ENCODE measurements at places on chromosomes 3 and 15.

GRCh38 chr15:55402707-55403106 lies 5.5 kb downstream of the CCPG1 start:
- DNase-seq, result no peak

DNA sequence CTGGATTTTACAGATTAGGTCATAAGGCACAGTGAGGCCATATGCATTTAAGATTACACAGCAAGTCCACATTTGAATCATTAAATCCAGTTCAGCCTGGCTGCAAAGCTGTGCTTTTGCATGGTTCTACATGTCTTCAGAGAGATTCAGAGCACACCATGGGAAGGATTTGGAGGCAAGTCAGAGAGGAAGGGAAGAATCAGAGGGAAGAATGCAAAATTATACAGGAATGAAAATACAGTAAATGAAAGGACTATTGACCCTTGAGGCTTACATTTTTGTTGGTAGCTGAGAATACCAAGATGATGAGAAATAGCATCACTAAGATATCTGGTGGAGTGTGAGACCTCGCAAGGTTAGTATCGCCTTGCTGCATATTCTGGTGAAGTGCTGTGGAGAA lies 13.9 kb downstream of the FILIP1L start:
- DNase-seq, result no peak

DNA sequence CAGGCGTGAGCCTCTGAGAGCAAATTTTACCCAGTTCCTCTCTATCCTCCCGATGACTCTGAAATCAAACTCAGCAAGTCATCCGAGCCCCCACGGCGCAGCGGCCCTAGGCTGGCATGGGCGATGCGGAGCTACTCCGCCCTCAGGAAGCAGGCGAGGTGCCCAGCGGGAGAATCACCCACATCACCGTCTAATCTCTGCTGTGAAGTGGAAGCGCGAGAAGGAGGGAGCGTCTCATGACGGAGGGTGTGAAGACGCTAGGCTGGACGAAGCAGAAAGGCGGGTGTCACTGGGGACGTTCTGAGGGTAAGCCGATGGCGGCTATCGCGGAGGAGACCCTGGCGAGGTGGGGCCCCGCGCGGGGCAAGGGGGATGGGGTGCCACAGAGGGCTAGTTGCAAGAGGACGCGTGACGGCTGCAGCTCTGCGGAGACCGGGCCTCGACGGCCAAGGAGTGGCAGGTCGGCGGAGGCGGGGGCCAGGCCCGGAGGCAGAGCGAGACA lies 9.1 kb upstream of the GNAI2 start:
- peak; percentile 39 for DNase-seq

DNA sequence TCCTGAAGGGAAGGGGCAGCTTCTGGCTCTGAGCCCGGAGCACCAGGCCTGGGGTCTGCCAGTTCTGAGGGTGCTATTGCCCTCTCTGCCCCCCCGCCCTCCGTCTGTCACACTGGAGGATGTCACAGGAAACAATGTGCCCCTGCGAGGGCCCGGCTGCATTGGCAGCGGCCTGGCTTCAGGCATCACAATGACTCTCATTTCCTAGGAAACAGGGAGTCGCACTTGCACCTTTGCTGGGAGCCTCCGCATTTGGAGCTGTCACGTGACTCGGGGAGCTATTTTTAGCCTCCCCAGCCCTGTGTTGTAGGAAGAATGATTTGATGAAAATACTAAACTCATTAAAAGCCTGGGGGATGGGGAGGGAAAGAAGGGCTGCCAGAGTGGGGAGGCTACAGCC lies 518.9 kb downstream of the SHQ1 start:
- DNase-seq, result no peak

DNA sequence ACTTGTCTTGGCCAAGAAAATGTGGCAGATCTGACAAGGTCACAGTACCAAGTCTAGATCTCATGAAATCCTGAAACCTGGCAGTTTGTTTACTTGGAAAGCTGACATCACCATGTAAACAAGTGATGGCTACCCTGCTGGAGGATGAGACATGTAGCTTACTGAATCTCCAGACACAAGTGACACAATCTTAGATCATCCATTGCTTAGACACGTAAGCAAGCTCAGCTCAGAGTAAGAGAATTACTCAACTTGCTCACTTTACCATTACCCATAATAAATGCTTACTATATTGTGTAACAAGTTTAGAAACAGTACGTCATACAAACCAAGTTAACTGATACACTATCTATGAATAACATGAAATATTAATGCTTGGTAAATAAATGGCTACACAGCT lies 263.8 kb downstream of the TBC1D5 start:
- DNase-seq, result peak; percentile 1

- no peak for DNase-seq
Observed at GRCh38 chr15:64058279-64058678, 12.0 kb upstream of the DAPK2 start.

GRCh38 chr3:121970047-121970446 lies 52.0 kb downstream of the ILDR1 start:
- no peak for DNase-seq

GRCh38 chr15:31225356-31225955 lies 101.2 kb upstream of the KLF13 start:
- no peak for DNase-seq

GRCh38 chr3:150495149-150495548 lies 51.1 kb downstream of the SERP1 start:
- no peak for DNase-seq

DNA sequence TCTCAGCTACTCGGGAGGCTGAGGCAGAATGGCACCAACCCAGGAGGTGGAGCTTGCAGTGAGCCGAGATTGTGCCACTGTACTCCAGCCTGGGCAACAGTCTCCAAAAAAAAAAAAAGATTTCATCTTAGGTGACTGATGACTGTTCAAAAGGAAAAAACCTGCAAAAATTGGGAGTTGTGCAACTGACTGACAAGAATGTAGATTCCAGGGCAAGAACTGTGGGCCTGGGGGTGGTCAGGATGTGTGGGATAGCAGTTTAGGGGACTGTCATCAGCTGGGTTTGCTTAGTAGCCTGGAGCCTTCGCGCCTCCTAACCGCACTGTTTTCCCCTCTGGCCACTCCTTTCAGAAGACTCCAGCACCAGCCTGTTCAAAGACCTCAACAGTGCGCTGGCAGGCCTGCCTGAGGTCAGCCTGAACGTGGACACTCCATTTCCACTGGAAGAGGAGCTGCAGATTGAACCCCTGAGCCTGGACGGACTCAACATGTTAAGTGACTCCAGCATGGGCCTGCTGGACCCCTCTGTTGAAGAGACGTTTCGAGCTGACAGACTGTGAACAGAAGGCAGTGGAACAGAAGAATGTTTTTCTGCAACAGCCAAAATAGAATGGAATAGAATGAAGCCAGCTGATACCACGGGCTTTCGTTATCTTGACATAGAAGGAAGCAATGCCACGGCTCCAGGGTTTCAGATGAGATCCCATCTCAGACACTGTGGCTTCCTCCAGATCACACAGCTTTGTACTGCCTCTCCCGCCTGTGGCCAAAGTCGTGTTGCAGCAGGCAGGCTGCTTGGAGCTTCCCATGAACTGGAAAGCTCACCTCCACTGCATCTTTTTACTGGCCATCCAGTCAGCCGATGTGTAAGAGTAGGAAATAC lies 75.3 kb upstream of the BLM start:
- DNase-seq, result no peak

DNA sequence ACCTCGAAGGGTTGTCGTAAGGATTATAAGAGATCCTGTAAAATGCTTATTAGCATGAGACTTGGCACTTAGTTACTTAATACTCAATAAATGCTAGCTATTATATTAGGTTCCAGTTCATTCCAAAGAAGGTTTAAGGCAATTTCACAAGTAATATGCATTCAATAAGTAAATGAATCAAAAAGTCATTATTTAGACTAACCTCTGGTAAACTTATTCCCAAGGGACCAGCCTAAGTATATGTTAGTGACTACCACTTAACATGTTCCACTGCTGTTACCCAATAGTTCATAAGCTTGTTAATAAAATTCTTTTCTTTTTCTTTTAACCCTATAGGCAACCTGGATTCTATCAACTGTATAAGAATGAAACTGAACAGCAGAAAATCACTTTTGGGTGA lies 5.1 kb downstream of the PDCD10 start:
- no peak for DNase-seq

DNA sequence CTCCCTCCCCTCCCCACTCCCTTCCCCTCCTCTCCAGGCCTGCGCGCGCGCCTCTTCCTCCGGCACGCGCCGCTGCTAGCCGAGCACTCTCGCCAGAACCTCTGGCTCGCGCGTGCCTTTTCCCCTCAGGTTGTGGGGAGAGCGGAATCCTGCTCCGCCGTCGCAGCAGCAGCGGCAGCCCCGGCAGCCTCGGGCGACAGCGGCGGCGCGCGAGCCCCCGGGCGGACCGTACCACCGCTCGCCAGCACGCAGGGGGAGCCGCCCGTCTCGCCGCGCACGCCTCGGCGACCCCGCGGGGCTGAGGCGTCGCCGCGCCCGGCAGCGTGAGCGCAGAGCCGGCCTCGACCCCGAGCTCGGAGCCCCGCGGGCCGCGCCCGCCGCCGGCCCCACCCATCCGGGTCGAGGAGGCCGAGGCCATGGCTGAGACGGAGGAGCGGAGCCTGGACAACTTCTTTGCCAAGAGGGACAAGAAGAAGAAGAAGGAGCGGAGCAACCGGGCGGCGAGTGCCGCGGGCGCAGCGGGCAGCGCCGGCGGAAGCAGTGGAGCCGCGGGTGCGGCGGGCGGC lies at the start of gene CDV3:
Gene CDV3 (plus strand): TSS at position 58 of the 566 bp plus-strand sequence. CDS start 359 bp downstream, at position 417.
- no peak for DNase-seq

DNA sequence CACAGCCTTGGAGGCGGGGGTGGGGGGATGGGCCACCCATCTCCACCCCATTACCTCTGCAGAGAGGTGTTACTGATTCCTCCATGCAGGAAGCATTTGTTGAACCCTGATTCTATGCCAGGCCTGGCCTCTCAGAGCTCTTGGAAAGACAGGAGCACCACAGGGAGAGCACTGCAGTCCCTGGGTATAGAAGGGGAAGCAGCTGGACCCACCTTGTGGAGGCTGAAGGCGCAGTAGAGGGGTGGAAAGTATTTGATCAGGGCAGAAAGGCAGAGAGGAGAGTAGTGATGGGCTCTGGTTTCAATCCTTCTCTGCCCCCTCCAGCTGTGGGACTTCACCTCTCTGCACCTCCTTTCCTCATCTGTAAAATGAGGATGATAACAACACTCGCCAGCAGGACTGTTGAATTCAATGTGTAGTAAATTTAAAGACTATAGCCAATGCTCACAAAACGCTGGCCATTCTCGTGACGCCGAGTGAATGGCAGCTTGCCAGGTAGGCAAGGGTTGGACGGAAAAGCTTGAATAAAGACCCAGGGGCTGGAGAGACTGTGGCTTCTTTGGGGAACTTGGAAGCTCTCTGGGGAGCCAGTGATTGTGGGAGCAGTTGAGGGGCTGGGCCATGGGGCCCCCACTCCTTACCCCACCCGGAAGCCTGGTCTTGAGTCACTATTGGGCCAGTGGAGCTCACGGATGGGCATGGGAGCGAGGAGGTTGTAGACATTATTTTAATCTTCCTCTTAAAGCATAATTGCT lies 8.0 kb upstream of the CCDC33 start:
- DNase-seq, result no peak

- DNase-seq, result no peak
Observed at GRCh38 chr15:81560405-81560804, 186.4 kb upstream of the TMC3 start.

GRCh38 chr3:16386561-16386960 lies 121.5 kb downstream of the OXNAD1 start:
- DNase-seq, result no peak

- DNase-seq, result no peak
Observed at GRCh38 chr3:151371526-151371925, 13.0 kb downstream of the P2RY12 start.

- DNase-seq, result no peak
Observed at GRCh38 chr15:24764375-24765171, 89.0 kb downstream of the NPAP1 start.

- DNase-seq, result no peak
Observed at GRCh38 chr15:62818691-62819090, 223.9 kb upstream of the TPM1 start.

- no peak for DNase-seq
Observed at GRCh38 chr3:117666325-117666724, 956.7 kb downstream of the TUSC7 start.

- no peak for DNase-seq
Observed at GRCh38 chr3:135412475-135412874, 553.1 kb upstream of the PPP2R3A start.

DNA sequence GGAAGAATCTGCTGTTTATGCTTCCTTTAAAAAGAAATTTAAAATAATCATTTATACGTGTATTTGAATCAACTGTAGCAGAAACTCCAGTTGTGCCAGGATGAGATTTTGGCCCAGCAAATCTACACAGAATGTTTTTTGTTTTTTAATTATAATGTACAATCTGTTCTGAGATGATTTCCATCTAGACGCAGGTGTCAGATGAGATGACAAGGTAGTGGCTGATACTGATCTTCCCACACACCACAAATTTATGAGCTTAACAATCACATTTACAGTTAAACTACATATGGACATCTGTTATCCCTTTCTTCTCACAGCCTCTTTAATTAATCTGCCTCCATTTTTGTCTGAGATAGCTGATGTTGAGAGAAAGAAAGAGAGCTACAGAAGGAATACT lies 23.6 kb downstream of the DCLK3 start:
- DNase-seq, result no peak

DNA sequence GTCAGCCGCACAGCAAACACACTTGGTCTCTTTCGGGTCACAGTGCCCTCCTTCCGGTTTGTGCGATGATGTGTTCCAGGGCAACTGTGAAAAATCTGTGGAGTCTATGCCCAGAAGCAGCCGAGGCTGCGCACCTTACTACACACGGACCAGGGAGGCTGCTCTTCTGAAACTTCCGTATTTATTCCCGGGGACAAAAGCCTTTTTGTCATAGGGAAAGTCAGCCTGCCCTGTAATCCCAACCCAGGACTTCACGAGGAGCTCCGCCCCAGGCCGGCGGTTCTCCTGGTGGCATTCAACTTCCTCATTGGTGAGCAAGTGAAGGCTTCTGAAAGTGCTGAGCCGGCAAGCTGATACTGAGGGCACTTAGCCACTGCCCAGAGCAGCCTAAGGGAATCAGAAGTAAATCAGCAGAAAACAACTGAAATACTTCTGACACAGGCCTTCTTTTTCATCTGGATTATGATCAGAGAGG lies 126.5 kb downstream of the FMN1 start:
- peak; percentile 70 for DNase-seq

Measured in SJSA1 (cell line).